ENCODE measurements at places on chromosomes 6 and 20.

DNA sequence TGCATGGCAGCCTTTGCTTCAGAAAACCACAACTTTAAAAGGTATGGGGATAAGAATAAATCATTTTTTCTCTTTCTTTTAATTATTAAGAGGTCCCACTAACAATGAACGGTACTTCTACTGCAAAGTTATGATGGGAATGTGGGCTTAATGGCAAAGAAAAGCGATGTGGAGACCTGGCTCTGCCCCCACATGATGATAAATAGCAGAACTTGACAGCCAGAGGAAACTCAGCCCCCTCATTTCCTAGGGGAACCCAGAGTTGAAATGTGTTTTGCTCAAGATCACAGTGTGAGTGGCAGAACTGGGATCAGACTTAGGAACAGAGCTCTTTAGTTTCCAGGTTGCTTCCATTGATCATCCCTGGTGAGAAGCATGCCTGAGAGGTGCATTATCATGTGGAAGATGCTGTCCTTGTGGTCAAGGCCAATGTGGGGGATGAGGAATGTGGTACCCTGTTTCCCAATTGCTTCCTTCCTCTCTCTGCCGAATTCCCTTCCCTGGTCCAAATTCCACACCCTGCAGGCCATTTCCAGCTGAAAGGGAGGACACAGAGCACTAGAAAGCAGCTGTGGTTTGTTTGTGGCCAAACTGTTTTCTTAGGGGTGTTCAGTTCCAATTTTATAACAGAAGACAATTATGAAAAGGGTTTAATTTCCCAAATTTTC lies 66.0 kb downstream of the BACH2 start:
- peak; percentile 7 for DNase-seq

DNA sequence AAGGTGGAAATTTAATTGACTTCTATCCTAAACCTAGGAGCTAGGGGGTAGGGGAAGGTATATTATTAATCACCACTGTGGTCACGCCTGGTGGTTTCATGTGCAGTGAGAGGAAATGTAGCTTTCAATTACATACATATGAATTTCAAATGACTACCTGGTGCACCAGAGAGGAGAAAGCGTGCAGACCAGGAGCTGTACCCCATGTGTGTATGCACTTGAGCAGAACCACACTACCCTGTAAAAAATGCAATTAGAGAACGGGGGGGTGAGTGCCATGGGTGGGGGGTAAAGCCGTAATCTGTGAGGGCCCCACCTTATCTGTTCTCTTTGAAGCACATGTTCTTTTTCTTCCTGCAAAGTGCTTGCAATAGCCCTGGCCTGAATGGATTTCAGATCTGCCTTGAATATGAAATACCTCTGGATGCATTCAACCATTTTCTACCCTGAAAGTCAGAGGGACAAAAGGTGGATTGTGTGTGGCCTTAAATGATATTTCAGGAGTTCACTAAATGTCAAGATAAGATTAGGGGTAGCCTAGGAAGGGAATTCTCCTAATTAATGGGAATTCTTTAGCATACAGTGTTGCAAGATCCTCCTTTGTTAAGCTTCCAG lies 30.9 kb upstream of the EDN3 start:
- DNase-seq = no peak

GRCh38 chr6:5995949-5996713 lies 10.6 kb downstream of the NRN1 start:
- DNase-seq = peak; percentile 85

- DNase-seq = no peak
These were observed 96.6 kb downstream of the YTHDF1 start for GRCh38 chr20:63119121-63119962.

- DNase-seq = no peak
These were observed 19.6 kb upstream of the CSNK2A1 start for GRCh38 chr20:563187-563586.

GRCh38 chr6:7139835-7140470 lies 32.2 kb downstream of the RREB1 start:
- DNase-seq = no peak

- DNase-seq = peak; percentile 80
These were observed 24.4 kb downstream of the PTPN1 start for GRCh38 chr20:50534567-50534966.

- DNase-seq = no peak
These were observed 16.1 kb upstream of the ASF1A start for GRCh38 chr6:118877806-118878205.

DNA sequence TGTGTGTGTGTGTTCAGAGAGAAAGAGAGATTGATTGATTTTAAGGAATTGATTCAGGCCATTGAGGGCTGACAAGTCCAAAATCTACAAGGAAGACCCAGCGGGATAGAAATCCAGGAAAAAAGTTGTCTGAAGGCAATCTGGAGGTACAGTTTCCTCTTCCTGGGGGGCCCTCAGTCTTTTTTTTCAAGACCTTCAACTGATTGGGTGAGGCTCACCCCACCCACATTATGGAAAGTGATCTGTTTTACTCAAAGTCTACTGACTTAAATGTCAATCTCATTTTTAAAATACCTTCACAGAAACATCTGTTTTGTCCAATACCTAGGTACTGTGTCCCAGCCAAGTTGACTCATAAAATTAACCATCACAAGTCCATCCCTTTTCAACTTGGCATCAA lies 243.0 kb upstream of the PLN start:
- no peak for DNase-seq

DNA sequence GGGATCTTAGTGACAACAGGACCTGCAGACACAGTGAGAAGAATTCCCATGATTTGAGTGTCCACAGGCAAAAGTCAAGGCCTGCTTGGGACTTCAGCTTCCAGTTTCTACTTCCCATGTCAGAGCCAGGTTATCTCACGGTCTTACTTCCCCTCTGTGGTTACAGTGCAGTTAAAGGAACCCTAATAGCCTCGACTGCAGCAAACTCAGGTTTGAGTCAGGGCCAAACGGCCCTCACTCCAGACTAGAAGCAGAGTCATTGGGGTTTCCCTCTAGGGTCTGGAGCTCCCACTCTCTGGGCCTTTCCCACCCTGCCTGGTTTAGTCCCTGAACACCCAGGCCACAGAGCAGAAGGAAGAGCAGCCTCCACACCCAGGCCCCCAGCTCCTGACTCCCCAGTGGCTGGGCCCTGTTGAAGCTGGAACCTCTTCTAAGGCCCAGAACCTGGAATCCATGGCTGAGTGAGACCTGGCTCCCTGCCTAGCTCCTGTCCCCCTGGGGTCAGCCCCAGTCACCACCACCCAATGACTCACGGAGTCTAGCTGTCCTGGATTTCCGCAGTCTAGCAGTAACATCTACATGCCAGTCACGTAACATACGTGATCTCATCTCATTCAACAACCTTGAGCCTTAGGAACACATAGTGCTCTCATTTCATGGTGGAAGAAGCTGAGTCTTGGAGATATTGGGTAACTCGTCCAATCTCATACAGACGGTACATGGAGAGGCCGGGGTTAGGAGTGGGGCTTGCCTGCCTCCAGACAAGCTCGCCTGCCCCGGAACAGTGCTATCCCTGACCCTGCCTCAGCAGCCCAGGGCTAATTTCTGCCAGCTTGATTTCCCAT lies 9.2 kb upstream of the GHRH start:
- peak; percentile 8 for DNase-seq

DNA sequence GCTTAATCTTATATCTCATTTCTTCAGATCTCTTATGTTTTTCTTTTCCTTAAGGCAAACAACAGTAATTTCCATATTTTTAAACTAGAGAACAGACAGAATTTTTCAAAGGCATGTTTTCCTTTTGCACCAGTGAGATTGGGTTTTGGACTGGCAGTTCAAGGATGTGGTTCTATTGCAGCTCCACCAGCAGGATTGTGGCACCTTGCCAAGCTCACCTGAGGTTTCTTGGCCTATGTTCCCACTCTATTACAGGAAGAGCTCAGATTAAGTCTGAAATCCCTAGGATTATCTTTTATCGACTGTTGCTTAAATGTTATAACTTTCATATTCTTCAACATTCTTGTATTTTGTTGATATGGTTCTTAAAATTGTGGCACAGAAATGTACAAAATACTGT lies 218.9 kb downstream of the PLCB4 start:
- DNase-seq = no peak

DNA sequence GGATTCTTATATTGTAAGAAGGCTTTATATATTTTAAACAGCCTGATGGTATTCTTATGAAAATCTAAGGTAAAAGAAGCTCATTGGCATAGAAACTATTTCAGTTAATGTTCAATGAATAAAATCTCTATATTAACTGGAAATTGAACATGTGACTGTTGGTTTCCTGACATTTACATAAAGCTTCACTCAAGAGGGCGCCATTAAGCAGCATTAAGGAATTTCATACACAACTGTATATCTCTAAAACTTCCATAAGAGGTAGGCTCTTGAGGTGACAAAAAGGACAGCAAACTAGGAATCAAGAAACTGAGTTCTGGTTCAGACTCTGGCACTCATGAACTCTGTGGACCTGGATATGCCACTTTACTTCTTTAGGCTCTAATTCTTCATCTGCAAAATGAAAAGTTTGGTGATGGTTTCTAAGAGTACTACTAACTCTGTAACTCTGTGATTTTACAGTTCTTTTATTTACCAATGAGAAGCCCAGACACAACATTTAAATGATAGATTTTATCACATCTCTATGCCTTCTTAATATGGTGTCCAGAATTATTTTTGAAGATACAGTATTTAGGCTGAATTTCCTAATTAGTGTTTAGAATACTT lies 147.5 kb downstream of the FLRT3 start:
- peak; percentile 69 for DNase-seq

GRCh38 chr6:170177772-170178560 lies 112.9 kb downstream of the DLL1 start:
- no peak for DNase-seq

DNA sequence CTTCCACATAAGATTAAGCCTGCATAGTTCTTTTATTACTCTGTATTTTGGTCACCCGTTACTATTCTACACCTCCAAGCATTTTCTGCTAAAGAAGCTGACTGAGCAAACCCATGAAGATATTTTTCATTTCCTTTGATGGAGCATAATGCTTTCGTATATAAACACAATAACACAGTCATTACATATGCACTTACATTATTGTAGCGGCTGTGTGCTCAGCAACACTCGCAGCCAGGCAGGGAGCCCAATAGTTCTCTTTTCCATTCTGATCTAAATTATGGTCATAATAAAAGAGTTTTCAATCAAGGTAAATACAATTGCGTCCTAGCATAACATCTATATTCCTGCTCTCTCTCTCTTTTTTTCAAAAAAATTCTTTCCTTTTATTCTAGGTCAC lies 69.6 kb upstream of the TFB1M start:
- no peak for DNase-seq

DNA sequence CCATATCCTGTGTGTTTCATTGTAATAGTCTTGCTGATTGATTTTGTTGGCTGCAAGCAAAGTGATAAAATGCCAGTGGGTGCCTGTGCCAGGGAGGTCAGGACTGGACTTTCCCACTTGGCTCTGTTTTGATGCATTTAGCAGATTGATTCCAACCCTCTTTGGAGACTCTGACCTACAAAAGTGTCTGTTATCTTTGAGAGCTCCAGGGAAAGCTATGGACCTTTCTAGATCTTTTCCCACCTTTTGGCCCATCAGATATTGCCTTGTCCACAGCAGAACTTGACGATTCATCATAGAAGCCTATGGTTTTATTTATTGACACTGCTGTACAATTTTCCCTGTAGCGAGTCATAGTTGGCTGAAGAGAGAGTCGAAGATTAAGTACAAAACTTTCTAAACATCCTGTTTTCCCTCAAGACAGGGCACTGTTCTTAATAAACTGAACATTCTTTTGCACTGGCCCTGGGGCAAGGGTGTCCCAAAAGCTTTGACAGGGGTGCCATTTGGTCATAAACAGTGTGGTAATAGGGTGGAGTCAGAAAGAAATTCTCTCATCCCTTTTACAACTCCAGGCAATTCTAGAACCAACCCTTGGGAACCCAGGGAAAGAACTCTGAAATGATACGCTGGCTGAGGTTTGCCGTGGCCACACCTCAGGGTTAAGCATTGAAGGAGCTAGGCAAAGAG lies 53.7 kb downstream of the E2F3 start:
- DNase-seq = peak; percentile 51

- no peak for DNase-seq
These were observed 15.2 kb downstream of the VNN2 start for GRCh38 chr6:132742495-132742894.

GRCh38 chr6:26204332-26205160 lies 117.3 kb downstream of the HFE start:
- DNase-seq = peak; percentile 96

DNA sequence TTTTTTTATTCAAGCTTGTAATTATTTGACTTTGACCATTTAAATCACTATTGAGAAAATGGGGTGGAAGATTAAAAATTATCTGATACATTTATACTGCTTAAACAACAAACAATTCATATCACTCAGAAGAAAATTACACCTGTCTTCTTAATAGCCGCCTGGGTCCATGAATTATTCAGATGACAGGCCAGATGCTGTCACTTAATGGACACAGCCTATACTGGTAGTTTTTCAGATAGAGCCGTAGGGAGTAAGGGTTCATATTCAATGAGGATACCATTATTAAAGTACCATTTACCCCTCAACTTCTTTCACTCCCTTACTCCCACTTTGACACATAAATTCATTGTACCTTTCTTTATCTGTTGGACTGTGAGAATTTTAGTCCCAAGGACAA lies 1193.4 kb upstream of the MAP3K7 start:
- DNase-seq = no peak

DNA sequence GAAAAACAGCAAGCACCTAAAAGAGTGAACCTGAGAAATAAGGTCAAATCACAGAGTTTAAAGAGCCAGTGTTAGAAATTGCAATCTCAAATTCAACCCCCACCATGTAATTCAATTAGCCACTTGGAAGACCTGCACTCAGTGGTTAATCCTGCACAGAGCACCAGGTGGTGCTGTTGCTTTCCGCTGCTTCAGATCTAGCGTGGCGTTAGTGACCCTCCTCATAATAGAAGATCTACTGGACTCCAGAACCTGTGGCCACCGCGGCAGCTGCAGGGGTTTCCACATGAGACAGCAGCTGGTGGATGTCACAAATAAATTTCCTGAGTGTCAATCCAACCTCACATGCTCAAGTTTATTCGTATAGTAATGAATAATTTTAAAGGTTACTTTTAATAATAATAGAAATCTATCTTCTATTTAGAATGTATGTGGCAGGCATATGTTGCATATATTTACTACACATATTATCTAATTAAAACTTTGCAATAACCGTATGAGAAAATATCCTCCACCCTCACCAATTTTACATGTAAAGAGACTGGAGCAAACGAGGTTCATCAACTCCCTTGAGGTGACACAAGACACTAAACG lies 84.4 kb downstream of the SYNE1 start:
- peak; percentile 77 for DNase-seq

- no peak for DNase-seq
These were observed 9.9 kb downstream of the PAX1 start for GRCh38 chr20:21715193-21715881.

- DNase-seq = no peak
These were observed 212.1 kb downstream of the BMP2 start for GRCh38 chr20:6979621-6980020.

DNA sequence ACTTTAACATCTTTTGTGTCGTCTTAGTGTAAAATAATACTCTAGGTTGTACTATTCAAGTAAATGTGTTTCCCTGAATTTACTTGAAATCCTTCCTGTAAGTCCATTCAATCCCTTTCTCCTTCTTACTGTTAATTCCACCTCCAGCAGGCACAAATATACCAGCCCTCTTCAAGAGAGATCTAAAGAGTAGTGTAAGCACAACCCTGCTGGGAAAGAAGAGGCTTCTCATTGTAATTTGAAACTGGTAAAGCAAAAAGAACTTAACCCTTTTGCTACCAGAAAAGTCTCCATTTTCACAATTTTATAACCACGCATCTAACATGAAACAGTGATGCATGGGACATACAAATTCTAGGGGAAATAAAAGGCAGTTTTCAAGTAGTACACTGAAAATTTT lies at the start of gene BMP5:
TSS of gene BMP5 (minus strand) at position 191 of the 400 bp plus-strand sequence. CDS start 725 bp downstream, outside the sequence.
- DNase-seq = no peak
